Glomerular endothelial cell (primary cell): ENCODE measurements at places on chromosomes 16 and 17. TPM values are rescaled to one million over a fixed set of nuclear protein-coding genes. Genes with fewer than 3 reads are reported as not detected.

MT4 gene
- total RNA-seq: not detected in 2 replicates

CA4 gene
- 3.5 and 4.0 TPM in 2 replicates for total RNA-seq

DNAI2 gene
- not detected in 2 replicates for total RNA-seq

NPIPA3 gene
- 0.73 and 4.0 TPM in 2 replicates for total RNA-seq

CCDC200 gene
- total RNA-seq: 1.5 TPM in 1 of 2 replicates, not detected in the other

CORO1A gene
- 1.5 and 3.0 TPM in 2 replicates for total RNA-seq

ACE gene
- total RNA-seq: 22.8 and 117 TPM in 2 replicates

ZPBP2 gene
- not detected in 2 replicates for total RNA-seq

KRTAP17-1 gene
- total RNA-seq: not detected in 2 replicates

HBQ1 gene
- 3.7 and 4.9 TPM in 2 replicates for total RNA-seq

TIMP2 gene
- 278 and 322 TPM in 2 replicates for total RNA-seq

ALDH3A1 gene
- total RNA-seq: not detected in 2 replicates

PYDC1 gene
- total RNA-seq: not detected in 2 replicates

GAST gene
- total RNA-seq: not detected in 2 replicates

FOXL1 gene
- 3.3 and 10.3 TPM in 2 replicates for total RNA-seq

MMP2 gene
- 124 and 246 TPM in 2 replicates for total RNA-seq

PPM1D gene
- 22.2 and 27.6 TPM in 2 replicates for total RNA-seq

TAC4 gene
- total RNA-seq: not detected in 2 replicates

BCO1 gene
- total RNA-seq: not detected in 2 replicates

CDH3 gene
- 0.53 and 8.6 TPM in 2 replicates for total RNA-seq

MYO15B gene
- total RNA-seq: 5.6 and 10.6 TPM in 2 replicates

WFDC1 gene
- total RNA-seq: not detected in 2 replicates

ASB16 gene
- 0.15 and 0.18 TPM in 2 replicates for total RNA-seq

USH1G gene
- total RNA-seq: not detected in 2 replicates

JUP gene
- 535 and 764 TPM in 2 replicates for total RNA-seq

FMNL1 gene
- total RNA-seq: 3.4 and 4.6 TPM in 2 replicates

KRTAP9-4 gene
- total RNA-seq: not detected in 2 replicates

PRR11 gene
- total RNA-seq: 19.7 and 25.7 TPM in 2 replicates

STAC2 gene
- total RNA-seq: not detected in 2 replicates
